Stimulated activated CD4-positive, alpha-beta T cell treated with anti-CD3 and anti-CD28 coated beads, Interleukin-1b, Interleukin-23, amount 100 ng/mL, for 1 hour (primary cell): ENCODE measurements at places on chromosomes 3 and 15.

- no peak for DNase-seq
Observed at GRCh38 chr3:196236223-196236622, 19.9 kb downstream of the SLC51A start.

DNA sequence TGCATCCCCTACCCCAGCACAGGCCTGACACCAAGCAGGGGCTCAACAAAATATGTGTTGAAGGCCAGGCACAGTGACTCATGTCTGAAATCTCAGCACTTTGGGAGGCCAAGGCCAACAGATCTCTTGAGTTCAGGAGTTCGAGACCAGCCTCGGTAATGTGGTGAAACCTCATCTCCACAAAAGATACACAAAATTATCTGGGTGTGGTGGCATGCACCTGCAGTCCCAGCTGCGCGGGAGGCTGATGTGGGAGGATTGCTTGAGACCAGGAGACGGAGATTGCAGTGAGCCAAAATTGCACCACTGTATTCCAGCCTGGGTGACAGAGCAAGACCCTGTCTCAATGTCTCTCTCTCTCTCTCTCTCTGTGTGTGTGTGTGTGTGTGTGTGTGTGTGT, 30.7 kb upstream of the CYP11A1 start:
- no peak for DNase-seq

DNA sequence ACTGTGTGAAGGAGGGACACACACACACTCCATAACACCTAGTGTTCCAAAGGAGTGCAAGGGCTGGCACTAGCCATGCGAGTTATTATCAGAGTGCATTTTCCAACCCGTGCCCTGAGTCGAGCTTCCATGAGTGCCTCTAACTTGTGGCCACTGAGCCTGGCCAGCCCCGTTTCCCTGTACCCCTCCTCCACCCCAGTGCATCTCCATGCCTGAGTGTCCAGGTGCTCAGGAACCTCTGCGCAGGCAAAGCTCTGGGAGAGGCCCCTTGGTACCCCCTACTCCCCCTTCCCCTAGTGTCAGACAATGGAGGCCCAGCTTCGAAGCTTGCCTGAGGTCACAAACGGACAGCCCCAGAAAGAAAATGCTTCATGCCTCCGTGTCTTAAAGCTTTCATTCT, 45.2 kb upstream of the HES1 start:
- DNase-seq: no peak

GRCh38 chr3:166484470-166484869, 647.2 kb upstream of the BCHE start:
- DNase-seq: no peak

DNA sequence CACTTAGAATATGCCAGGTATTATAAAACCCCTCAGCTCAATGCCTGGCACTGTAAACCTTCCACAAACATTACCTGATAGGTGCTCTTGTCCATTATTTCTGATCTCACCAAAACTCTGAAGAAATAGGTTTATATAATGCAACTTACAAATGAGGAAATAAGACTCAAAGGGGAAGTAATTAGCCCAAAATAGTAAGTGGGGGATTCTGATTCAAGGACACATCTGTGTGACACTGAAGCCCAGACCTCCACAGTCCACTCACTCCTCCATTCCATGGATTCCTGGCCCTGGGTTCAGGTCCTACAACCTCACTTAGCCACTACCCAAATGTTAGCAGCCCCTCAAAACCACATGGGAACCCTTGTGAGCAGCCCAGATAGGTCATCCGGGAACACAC, 49.9 kb downstream of the TRANK1 start:
- DNase-seq: no peak

DNA sequence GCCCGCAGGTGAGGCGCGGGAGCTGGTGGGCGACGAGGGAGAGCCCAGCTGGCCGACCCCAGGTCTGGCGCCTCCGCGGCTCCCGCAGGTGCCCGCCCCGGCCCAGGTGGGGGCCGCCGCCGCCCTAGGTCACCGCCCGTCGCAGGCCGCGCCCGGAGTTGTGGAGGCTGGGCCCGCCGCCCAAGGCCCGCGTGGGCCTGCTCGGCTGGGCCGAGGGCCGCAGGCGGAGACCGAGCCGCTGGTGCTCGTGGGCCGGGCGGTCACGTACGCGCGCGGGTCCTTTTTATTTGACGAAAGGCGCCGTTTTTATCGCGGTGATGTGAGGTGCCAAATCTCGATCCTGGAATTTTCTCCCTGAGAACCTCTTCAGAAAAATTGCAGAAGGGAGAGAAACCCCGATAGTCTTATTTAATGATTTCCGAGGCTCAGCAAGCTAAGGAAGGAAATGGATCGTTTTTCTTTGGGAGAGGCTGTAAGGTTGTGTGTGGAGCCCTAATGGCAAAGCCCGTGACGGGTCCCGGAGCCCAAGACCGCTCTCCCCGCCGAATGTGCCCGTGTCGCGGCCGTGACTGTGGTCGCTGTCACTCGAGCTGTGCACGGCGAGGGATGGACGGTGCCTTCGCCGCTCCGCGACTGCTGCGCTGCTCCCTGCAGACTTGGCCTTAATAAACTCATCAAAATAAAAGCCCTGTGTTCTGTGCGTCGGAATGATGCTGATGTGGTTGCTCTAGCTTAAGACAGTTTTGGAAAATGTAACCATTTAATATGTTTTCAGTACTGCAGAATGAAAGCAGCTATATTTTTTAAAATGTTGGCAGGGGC, 612 bp downstream of the APPL1 start:
- DNase-seq: no peak

DNA sequence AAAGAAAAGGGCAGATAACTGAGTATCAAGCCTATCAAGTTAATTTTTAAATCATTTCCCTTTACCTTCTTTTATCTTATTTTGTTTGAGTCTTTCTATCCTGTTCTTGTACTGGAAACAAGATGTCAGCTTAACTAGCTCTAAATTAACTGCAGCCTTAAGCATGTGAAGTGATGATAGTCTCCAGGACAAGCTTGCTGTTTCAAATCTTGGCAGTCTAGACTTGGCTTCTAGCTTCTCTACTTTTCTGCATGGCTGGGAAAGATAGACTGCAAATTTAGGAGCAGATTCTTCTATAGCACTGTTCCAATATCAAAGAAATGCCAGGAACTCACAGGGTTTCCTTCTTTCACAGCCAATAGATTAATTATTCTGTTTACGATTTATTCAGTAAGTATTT, 1034.4 kb downstream of the TUSC7 start:
- no peak for DNase-seq

- DNase-seq: no peak
Observed at GRCh38 chr3:128036119-128036518, 16.1 kb upstream of the SEC61A1 start.

DNA sequence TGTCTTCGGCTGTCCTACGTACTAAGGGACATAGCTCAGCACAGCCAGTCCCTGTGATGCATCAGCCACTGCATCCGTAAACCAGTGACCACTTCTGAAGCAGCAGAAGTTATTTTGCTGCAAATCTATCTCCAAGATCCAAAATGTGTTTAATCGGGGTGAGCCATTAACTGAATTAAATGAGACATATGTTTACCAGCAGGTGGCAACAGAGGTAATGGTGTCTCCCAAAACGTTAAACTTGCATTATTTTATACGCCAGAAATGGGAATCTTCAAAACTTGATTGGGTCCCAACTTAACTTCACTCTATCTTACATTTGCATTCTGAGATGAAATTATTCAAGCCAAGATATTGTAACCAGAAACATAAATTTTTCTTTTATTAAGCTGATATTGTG, 75.3 kb upstream of the BOC start:
- no peak for DNase-seq

DNA sequence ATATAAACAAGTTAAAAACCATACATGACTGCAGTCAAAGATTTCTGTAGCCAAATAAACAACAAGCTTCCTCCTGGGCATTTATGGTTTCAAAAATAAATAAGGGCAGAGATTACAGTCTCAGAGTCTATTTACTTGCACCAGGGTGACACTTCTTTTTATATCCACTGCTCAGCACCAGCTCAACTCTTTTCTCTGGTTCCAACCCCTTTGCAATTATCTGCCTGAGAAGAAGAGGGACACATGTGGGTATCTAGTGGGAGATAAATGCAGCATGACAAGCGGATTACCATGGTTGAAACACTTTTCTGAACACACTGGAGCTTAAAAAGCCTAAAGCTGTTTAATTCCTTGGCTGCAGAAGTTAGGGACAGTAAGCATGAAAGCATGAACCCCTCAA, 311.5 kb downstream of the CNTN3 start:
- no peak for DNase-seq

- DNase-seq: no peak
Observed at GRCh38 chr3:66481071-66482017, 19.5 kb downstream of the LRIG1 start.

- DNase-seq: no peak
Observed at GRCh38 chr3:27324686-27325085, 44.5 kb downstream of the NEK10 start.

GRCh38 chr3:191238321-191238817, 39.3 kb downstream of the OSTN start:
- no peak for DNase-seq

DNA sequence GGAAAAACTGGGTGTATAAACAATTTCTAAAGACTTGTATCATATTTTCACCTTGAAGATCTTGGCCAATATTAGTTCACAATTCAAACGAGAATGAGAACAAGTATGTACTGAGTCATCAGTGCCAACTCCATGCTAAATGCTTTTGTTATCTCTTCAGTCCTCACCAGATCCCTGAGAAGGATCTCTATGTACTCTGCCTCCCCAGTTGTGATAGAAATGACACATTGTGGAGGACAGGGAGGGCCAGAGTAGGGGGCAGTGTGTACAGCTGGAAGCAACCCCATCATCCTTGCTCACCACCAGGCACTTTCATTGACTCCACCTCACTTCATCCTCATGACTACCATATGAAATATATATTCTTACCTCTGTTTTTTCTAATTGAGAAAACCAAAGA, 353.7 kb upstream of the SOX2 start:
- DNase-seq: no peak
